Activated T-cell treated with anti-CD3 and anti-CD28 coated beads, Interleukin-2, amount 50 U/mL, for 1 hour (primary cell): ENCODE measurements at places on chromosomes 6 and 20.

DNA sequence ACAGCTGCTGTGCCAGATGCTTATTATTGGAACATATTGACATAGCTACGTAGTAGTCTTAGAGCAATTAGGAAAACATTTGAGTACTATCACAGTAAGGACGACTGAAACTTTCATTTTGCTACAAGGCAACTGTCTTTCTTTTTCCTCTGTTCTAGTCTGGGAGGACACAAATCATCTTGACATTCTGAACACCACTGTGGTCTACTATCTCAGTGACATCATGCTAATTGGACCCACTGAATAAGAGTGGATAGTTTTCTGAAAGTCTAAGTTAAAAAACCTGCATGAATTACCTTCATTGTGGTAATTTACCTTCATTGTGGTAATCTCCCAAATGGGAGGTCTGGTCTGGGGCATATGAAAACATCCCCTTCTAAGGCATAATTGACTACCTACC lies 163.3 kb upstream of the MOCS1 start:
- DNase-seq, result no peak

GRCh38 chr6:75863001-75863400 lies 114.0 kb downstream of the MYO6 start:
- DNase-seq, result no peak

GRCh38 chr20:63320616-63321147 lies 27.7 kb downstream of the COL20A1 start:
- no peak for DNase-seq

GRCh38 chr6:37714836-37715420 lies 17.2 kb upstream of the MDGA1 start:
- DNase-seq, result no peak

GRCh38 chr6:116238083-116238482 lies 15.8 kb downstream of the TSPYL4 start:
- DNase-seq, result no peak

DNA sequence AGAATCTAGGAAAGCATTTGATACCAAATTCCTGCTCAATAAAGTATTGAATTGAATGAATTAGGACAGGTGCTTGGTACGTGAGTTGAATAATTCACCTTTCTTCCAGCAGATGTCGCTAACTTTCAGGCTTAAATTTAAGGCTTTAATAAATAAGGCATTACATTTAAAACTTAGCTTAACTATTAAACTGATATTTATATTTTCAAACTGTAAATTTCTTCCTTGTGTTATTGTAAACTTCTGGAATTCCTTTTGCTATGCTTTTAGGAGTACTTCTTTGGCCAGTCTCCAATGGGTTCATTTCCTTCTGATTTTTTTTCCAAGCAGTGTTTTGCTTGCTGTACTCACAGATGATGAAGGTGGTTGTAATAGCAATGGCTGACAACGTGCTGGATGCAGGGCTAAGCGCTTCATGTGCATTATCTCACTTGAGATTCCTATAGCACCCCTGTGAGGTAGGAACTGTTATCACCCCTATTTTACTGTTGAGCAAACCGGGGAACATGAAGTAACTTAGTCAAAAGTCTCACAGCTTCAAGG lies 71.3 kb upstream of the SLC2A12 start:
- peak; percentile 36 for DNase-seq

- DNase-seq, result no peak
Observed at GRCh38 chr6:5053038-5053437, 32.1 kb upstream of the PPP1R3G start.

GRCh38 chr6:44676246-44676790 lies 288.8 kb downstream of the CDC5L start:
- no peak for DNase-seq

DNA sequence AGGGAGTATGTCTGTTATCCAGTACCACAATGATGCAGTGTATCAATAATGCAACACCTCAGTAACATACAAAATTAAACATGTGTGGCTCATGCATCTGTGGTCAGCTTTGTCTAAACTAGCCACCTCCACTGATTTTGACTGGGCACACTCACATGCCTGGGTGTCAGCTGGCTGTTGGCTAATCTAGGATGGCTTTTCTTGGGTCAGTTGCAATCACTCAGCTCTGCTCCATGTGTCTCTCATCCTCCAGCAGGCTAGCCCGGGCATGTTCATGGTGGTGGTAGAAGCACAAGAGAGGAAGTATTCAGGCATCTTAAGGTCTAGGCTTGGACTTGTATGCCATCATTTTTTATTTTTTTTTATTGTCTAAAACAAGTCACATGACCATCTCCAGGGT lies 59.3 kb upstream of the JAG1 start:
- no peak for DNase-seq

DNA sequence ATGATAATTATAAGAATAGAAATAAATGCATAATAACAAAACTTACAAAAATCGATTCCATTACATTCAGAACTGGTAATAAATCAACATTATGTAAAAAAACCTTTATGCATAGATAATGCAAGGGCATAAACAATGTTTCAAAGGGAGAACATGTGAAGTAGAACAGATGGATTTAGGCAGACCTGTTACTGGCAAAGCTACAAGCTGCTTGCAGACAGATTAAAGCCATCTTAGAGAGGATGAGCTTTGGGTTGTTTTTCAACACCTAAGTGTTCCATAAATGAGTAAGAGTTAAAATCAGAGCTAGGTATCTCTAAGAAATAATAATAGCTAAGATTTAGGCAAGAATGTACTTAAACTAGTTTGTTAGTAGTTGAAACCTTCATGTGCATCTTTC lies 37.2 kb downstream of the SNAP25 start:
- DNase-seq, result no peak

GRCh38 chr6:152858141-152858540 lies 107.5 kb downstream of the VIP start:
- DNase-seq, result no peak

DNA sequence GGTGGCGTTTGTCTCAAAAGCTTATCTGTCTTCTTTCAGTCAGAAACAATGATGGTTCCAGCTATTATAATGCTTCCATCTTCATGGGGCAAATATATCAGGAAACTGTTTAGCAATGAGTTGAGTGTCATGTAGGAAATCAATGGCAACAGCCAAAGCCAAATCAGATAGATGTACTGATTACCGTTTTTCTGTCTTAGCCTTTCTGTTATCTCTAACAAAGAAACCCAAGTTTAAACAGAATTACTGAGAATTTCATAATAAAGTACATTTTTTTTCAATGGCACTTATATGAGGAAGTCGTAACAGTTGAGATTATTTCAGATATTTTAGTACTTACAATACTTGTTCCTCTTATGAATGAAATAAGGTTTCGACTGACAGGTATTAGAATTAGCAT lies 1.2 kb downstream of the NOX3 start:
- DNase-seq, result no peak
